ENCODE measurements at places on chromosomes 5 and 9.

- DNase-seq: no peak
Measured at GRCh38 chr9:125963932-125964331, 216.8 kb downstream of the PBX3 start.

GRCh38 chr5:66507106-66507505 is 89.1 kb upstream of the MAST4 start:
- DNase-seq: no peak

GRCh38 chr5:2739360-2740050 is 12.0 kb downstream of the IRX2 start:
- no peak for DNase-seq

GRCh38 chr9:38445154-38446043 is 21.1 kb upstream of the IGFBPL1 start:
- DNase-seq: no peak

GRCh38 chr5:157479166-157479565 is 19.2 kb downstream of the NIPAL4 start:
- DNase-seq: no peak

DNA sequence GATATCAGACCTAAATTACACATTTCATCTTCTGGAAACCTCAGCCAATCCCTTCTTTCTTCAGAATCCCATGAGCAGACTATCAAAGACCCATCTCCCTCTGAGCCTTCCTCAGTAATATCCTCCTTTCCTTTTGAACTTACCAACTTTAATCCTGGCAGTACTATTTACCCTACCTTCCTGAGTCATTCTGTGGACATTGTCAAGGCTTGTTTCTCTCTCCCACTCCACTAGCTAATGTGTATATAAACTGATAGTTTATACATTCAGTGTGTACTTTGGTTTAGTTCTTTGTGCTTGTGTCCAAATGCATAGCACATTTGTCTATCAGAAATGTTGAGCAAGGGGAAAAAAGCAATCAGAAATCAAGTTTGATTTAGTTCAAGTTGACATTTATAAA is 568.3 kb downstream of the CSNK1G3 start:
- no peak for DNase-seq

DNA sequence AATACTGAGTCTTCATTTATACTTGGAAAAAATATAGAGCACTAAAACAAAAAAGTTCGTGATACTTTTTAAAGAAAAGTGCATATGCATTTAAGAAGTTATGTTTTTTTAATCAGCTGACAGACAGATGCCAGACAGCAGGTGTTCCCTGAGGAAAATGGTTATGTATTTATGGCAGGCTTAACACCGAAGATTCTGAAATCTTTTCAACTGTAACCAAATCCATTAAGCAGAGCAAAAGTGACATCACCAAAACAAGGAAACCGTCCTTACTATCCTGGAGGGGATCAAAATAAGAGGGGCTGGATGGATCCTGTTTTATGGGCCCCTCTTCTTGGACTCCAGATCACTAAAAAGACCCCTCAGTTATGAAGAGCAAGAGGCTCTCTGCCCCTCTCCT is 404.9 kb upstream of the ADAMTS16 start:
- no peak for DNase-seq

DNA sequence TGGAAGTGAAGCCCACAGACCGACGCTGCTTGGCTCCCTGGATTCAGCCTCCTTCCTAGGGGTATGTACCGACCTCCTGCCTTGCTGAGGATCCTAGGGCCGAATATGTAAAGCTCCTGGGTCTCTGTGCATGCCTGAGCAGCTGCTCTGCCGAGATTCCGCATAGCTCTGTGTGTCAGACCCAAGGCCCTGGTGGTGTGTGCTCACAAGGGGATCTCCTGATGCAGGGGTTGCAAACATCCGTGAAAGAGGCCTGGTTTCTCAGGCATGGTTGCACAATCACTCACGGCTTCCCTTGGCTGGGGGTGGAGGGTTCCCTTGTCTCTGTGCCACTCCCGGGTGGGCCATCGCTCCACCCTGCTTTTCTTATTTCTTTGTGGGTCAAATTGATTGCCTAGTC is 19.9 kb upstream of the SVEP1 start:
- DNase-seq: no peak

All from naive B cell (primary cell).